ENCODE measurements at places on chromosomes 3 and 15.

- no peak for DNase-seq
Observed at GRCh38 chr3:76954412-76954811, 85.5 kb upstream of the ROBO2 start.

GRCh38 chr3:186185194-186185787 is 76.4 kb upstream of the ETV5 start:
- peak; percentile 71 for DNase-seq

DNA sequence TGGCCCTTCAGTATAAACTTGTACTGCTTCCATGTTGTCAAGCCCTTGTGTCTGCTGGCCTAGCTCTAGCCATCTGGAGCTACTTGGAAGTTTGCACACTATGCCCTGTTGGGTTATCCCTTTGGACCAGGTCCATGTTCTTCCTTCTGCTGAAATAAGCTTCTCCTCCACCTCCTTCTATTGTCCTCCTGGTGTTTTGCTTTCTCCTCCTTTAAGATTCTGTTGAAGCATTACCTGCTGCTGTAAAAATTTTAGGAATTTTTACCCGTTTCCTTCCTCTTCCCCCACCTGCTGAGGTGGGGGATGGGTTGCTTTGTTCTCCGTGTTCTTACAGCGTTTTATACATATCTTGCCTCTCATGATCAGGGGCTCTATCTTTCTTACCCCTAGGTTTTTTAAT is 51.7 kb downstream of the SH3GL3 start:
- DNase-seq: no peak

- no peak for DNase-seq
Observed at GRCh38 chr15:48674876-48675275, 29.4 kb upstream of the FBN1 start.

- peak; percentile 70 for DNase-seq
Observed at GRCh38 chr15:51004103-51004551, 90.6 kb downstream of the TNFAIP8L3 start.

- DNase-seq: no peak
Observed at GRCh38 chr15:38626443-38627050, 61.9 kb upstream of the RASGRP1 start.

- DNase-seq: no peak
Observed at GRCh38 chr3:69203631-69204314, 81.4 kb upstream of the LMOD3 start.

DNA sequence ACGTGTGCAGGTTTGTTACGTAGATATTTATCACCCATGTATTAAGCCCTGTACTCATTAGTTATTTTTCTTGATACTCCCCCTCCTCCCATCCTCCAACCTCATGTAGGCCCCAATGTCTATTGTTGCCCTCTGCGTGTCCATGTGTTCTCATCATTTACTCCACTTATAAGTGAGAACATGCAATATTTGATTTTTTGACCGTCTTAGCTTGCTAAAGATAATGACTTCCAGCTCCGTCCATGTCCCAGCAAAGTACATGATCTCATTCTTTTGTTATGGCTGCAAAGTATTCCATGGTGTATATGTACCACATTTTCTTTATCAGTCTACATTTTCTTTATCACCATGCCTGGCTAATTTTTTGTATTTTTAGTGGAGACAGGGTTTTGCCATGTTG is 623.2 kb downstream of the SQOR start:
- DNase-seq: no peak

GRCh38 chr3:24253336-24253735 is 241.3 kb downstream of the THRB start:
- DNase-seq: no peak

DNA sequence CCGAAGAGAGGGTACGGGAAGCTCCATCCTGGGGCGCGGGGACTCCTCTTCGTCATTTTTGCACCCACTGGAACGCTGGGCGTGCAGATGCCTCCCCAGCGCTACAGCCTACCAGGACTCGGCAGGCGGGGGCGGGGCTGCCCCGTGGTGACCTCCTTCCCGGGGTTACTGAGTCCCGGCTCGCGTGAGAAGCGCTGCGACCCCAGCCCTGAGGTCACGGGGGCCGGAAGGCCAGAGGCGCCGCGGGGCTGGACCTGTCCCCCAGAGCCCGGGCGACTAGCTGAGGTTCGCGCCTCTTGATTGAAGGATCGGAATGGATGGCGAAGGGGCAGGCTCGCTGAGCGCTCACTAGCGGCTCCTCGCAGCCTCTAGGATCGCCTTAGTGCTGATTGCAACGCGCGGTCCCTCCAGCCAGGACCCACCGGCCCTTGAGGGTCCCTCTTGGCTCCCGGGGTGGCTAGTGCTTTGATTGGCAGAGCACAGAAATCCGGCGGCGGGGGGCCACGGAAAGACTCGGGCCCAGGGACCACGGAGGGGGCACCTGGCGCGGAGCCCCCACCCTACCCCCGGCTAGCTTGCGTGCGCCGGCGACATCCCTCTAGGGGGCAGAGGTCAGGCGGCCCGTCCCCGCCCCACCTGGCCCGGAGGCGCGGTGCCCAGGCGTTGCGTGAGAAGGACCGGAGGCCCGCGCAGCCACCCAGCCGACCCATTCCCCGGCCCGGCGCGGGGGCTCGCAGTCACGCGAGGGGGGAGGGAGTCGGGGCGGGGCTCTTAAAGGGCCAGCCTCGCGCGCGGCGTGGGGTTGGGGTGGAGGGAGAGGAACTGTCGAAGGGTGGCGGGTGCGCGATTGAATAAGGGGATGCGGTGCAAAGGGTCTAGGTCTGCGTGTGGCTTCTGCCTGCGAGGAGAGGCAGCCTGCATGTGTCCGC is 781 bp upstream of the CYP1A1 start:
- DNase-seq: peak; percentile 11

GRCh38 chr3:76715426-76715825 is 324.5 kb upstream of the ROBO2 start:
- DNase-seq: no peak

GRCh38 chr15:57797110-57797509 is 90.6 kb downstream of the POLR2M start:
- DNase-seq: no peak
